ENCODE measurements at places on chromosomes 5 and 9.

GRCh38 chr9:129036923-129037766 is 719 bp downstream of the MIGA2 start:
- DNase-seq: no peak

DNA sequence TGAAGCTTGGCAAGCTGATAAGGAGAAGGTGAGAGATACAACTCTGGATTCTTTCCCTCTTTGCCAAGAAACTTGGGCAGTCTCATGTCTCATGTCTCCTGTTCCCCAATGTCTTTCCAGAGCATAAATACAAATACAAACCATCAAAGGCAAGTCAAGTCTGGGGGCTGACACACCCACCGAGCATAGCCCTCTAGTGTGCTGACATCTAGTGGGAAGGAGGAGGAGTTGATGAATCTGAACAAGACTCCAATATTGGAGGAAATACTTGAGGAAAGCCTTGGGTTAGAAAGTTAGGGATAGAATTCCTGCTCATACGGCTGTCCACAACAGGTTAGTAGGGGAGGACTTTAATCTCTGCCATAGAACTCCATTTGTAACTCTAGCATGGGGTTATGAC is 8.6 kb downstream of the MLANA start:
- DNase-seq: peak; percentile 26

DNA sequence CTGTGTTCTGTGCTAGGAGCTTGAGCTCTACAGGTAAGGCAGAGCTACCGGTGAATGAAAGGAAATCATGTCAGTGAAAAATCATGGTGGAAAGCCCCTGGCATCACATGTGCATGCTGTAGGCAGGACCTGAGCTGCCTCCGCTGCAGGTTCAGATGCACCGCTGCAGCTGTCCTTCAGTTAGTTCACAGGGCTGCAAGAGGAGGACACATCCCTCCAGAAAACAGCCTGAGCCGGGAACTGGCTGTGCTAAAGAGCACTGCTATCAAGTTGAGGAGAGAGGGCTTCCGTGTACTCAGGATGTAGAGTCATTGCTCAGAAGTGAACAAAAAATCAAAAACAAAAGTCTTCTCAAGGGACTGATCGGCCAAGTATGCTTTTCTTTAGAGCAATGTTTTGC is 138.6 kb downstream of the ERCC6L2 start:
- DNase-seq: no peak

GRCh38 chr5:122584411-122585300 is 190.2 kb upstream of the SNX2 start:
- DNase-seq: peak; percentile 19

DNA sequence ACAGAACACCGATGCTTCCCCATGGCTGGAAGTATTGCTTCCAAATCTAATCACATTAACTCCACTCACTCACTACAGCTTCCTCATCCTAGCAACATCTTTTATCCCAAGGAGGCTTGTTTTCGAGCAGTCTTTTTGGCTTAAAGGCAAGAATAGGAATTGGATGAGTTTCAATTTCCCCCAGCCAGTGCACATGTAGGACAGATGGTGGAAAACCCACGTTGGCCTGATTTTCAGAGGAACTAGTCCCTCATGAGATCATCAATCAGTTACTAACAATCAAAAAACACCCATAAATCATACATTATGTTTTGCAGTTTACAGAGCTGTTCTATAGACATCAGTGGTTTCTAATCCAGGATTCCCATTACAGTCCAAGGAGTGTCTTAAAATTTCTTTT is 48.5 kb upstream of the AGXT2 start:
- DNase-seq: no peak

GRCh38 chr9:113536483-113537228 is 73.1 kb downstream of the RGS3 start:
- no peak for DNase-seq

DNA sequence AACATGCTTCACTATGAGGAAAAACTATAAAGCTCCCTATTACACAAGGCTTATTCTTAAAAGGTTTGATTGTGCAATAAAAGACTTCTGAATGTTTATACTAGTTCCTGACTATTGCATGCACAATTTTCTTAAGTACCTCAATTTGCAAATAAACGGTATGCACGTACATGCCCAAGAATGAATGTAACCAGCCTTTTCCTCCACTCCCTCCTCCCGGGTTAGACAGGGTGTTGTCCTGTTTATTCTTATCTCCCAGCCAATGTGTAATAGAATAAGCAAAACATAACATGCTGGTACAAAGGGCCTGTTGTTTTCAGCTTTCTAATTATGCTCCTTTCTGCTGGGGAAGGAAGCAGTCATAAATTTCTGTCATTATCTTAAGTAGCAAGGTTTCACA is 79.1 kb downstream of the AOPEP start:
- DNase-seq: no peak

DNA sequence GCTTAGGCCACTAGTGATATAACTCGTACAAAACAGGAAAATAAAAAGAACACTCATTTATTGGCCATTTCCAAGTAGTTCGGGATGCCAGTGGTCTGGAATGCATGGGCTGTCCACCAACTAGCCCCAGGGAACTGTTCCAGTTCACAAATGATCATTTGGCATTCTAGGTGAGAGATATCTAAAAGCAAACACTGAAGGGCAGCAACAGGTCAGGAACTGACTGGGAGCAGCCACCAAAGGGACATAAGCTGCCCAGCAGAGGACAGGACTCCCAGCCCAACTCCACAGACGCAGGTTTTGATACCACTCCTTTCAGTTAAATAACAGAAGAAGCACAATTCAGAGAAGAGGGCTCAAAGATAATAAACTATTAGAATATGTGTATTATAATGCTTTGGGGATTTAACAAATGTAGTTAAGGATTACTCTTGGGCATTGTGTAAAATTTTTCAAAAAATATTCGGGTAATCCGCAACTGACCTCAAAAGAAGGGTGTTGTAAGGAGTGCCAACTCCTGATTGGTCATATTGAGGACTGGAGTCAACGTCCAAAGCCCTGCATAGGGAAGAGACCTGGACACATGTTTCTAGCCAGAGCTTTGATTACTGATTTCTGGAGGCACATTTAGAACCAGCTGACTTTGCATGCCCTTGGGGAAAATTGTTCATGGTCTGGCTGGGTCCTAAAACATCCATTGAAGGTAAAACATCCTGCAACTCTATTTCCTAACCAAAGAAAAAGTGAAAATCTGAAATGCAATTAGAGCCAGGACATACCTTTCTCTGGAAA is 320.0 kb downstream of the DNAH5 start:
- DNase-seq: no peak

GRCh38 chr5:180324601-180324950 is 28.6 kb downstream of the GFPT2 start:
- DNase-seq: no peak

DNA sequence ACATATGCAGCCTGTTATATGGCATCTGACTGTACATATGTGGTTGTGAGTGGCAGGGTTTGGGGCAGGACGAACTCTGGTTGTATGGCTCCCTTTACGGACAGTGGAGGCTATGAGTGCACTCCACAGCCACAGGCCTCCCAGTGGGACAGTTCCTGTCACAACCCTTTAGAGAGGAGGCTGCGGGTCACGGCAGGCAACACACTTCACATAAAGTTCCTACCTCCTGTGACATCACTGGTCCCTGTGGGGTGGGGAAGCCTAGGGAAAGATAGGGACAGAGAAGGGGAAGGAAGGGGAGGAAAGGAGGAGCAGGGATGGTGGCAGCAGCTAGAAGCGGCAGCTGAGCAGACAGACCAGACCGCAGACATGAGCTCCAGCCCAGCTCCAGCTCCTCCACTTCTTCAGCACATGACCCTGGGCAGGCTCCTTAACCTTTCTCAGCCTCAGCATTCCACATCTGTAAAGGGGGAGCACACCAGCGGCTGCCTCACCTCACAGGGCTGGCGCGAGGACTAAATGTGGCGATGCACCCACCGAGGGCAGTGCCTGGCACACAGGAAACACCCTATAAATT is 27.4 kb upstream of the CORO2A start:
- DNase-seq: no peak

DNA sequence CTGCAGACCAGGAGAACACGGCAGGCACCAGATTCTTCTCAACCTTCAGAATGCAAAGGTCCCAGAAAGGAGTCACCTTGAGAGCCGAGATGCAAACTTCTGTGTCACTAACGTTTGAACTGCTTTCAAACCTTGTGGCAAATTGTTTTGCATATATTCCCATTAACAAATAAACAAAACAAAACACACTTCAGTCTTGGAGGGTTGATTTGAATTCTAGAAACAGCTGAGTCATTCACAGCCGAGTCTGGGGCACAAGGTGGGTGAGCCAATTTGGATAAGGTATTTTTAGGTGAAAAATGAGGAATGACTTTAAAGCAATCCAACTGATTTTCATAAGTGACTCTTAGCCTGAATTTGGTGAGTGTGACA is 38.8 kb upstream of the ANKRD33B start:
- no peak for DNase-seq

DNA sequence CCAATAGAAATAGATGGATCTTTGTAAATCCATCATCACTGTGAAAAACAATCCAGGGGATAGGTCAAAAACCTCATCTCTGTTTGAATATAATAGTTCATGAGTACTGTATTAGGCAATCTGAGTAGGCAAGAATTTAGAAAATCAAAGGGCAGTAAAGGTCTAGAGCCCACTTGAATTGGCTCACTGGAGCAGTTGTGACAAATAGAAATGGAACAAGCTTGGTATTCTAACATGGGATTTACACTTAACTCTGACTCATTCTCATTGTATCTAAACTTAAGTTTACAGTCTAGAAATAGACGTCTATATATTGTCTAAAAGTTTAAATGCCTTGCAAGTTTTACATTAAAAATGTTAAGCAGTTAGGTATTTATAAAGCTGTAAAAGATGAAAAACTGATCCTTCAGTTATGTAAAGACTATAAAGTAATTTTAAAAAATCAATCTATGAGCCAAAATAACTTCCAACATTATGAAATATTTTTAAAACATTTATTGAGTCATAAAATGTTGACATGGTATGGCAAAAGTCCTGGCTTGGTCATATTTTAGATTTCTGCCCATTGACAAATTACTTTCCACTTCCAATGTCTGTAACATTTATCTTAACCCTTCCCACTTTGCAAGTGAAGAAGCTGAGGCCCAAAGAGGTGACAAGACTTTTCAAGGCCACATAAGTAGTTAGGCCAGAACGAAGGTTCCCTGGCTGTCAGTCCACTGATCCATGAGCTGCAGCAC is 203.7 kb upstream of the NREP start:
- no peak for DNase-seq

Data from NAMALWA (cell line).